Tracheal epithelial cell (primary cell): ENCODE measurements at places on chromosomes 7 and 10. TPM values are rescaled to one million over a fixed set of nuclear protein-coding genes. Genes with fewer than 3 reads are reported as not detected.

ETV1 gene
- 0.24 and 0.43 TPM in 2 replicates for total RNA-seq

GPR158 gene
- total RNA-seq: under 0.01 TPM in 1 of 2 replicates, not detected in the other

MYO3A gene
- 0.43 TPM in 1 of 2 replicates, not detected in the other for total RNA-seq

OGDH gene
- 59.5 and 79.5 TPM in 2 replicates for total RNA-seq

ZNF248 gene
- total RNA-seq: 5.1 and 7.7 TPM in 2 replicates

TFPI2 gene
- 20.9 and 26.7 TPM in 2 replicates for total RNA-seq

LRRC17 gene
- 0.72 and 1.9 TPM in 2 replicates for total RNA-seq

ACTL6B gene
- total RNA-seq: not detected in 2 replicates
